Articular chondrocyte of knee joint (primary cell): ENCODE measurements at places on chromosomes 16 and 17. TPM values are rescaled to one million over a fixed set of nuclear protein-coding genes. Genes with fewer than 3 reads are reported as not detected.

Gene CCL13
- total RNA-seq = 0.32 TPM in 1 of 2 replicates, not detected in the other

Gene PTX4
- not detected in 2 replicates for total RNA-seq

Gene CMTM2
- total RNA-seq = not detected in 2 replicates

Gene LRRC37A
- 1.3 and 7.2 TPM in 2 replicates for total RNA-seq

Gene STH
- not detected in 2 replicates for total RNA-seq

Gene CEP295NL
- total RNA-seq = 3.2 and 3.8 TPM in 2 replicates
